Activated CD4-positive, CD25-positive, alpha-beta regulatory T cell (primary cell): ENCODE measurements at places on chromosomes 4 and X.

GRCh38 chr4:158850800-158851644 lies 82.2 kb downstream of the FNIP2 start:
- DNase-seq = no peak

DNA sequence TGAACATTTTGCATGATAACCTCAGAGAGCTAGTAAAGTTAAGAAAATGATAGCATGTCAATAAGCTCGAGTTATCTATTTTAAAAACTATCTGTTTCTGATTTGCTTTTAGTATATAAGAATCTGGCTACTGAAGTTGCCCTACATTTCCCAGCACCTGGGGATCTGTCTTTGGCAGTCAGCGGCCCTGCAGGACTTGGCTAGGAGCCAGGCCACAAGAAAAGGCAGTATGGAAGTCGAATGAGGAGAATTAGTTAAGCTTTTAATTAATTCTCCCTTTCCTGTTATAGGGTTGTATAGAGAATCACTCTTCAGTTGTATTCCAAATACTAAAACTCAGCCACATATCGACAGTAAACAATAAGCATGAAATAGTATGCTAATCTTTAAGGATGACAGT lies 22.7 kb downstream of the POU4F2 start:
- no peak for DNase-seq

DNA sequence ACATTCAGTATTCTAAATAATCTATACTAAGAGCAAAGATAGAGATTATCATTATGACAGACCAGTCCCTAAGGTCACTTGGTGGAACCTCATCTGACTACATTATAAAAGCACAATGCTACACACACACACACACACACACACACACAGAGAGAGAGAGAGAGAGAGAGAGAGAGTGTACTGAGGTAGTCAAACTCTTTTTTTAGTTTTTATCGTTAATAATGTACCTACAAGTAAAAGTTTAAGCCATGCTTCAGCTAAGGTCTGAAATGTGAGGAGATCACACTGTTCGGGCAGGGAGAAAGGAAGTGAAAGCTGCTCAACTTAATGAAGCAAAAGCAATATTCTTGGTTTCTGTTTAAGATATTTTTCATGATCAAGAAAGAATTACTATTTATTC lies 75.8 kb upstream of the CCDC160 start:
- DNase-seq = no peak

GRCh38 chr4:61401771-61402170 lies 201.6 kb downstream of the ADGRL3 start:
- no peak for DNase-seq

- DNase-seq = no peak
Observed at GRCh38 chr4:146095091-146095690, 80.3 kb upstream of the LSM6 start.

- no peak for DNase-seq
Observed at GRCh38 chrX:9767375-9767774, 1.7 kb upstream of the GPR143 start.

DNA sequence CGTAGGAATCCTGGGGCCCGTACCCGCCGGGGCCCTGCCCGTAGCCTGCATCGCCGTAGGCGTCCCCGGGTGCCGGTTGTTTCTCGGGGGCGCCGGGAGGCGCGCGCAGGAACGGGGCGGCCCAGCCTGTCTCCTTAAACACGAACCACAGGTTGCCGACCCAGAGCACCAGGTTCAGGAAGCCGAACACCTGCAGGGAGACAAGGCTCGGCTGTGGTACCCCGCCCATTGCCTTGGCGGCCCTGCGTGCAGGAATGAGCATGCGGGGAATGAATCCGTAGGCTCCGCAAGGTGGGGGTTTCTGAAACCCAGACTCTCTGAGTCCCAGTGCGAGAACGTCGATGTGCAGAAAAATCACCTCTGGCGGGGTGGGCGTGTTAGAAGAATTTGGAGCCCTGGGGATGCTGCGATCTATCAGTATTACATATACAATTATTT lies 5.4 kb upstream of the PRICKLE3 start:
- no peak for DNase-seq

DNA sequence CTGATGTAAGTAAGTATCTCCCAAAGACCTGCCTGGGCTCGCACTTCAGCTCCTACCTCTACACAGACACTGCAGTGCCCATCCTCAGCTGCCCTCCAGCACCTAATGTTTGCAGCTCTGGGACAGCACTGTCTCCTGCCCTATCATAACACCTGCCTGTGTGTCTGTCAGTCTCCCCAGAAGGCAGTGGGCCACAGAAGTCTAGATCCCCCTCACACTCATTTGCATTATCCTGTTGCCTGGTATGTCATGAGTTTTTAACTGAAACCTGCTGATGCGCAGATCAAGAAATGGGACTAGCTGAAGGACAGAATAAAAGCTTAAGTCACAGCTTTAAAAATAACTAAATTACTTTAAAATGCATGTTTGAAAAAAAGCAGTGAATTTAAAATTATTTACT lies 43.0 kb downstream of the LRP2BP start:
- DNase-seq = no peak

DNA sequence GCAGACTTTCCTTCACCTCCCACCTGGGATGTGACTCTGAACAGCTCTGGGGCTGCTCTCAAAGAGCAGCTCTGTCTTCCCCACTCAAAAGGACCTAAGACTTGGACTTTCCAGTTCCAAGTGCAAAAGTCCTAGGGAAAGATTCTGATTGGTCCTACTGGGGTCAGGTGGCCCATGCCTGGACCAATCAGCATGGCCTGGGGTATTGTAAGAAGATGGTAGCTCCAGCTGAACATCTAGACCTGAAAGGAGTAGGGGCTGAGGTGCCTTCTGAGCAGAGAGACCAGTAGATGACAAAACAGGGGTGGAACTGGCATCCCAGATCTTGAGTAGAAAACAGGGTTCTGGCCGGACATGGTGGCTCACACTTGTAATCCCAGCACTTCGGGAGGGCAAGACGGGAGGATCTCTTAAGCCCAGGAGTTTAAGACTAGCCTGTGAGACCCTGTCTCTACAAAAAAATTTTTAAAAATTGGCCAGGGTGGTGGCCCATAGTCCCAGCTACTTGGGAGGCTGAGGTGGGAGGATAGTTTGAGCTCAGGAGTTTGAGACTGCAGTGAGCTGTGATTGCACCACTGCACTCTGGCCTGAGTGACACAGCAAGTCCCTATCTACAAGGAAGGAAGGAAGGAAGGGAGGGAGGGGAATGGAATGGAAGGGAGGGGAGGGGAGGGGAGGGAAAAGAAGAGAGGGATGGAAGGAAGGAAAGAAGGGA lies 27.4 kb upstream of the MRFAP1 start:
- DNase-seq = no peak

DNA sequence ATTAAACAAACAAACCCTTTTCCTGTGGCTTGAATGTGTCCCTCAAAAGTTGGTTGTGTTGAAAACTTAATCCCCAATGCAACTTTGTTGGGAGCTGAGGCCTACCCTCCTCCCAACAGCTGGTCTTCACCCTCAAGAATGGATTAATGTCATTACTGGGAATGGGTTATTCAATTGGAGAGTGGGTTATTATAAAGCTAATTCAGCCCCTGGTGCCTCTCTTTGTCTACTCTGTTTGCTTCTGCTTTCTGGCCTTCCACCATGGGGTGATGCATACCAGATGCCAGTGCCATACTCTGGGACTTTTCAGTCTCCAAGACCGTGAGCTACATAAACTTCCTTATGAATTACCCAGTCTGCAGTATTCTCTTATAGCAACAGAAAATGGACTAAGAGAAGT lies 706.5 kb downstream of the CCSER1 start:
- no peak for DNase-seq
